HCT116 (cell line): ENCODE measurements at places on chromosomes 5 and 9.
A peak's percentile ranks its signal among the peaks of the same experiment; 100 is the strongest.

- no peak for DNase-seq
Observed at GRCh38 chr5:10665799-10666198, 95.2 kb downstream of the DAP start.

- no peak for DNase-seq
Observed at GRCh38 chr5:172571413-172571812, 69.7 kb upstream of the NEURL1B start.

GRCh38 chr9:125889476-125890419 is 142.6 kb downstream of the PBX3 start:
- DNase-seq = no peak

DNA sequence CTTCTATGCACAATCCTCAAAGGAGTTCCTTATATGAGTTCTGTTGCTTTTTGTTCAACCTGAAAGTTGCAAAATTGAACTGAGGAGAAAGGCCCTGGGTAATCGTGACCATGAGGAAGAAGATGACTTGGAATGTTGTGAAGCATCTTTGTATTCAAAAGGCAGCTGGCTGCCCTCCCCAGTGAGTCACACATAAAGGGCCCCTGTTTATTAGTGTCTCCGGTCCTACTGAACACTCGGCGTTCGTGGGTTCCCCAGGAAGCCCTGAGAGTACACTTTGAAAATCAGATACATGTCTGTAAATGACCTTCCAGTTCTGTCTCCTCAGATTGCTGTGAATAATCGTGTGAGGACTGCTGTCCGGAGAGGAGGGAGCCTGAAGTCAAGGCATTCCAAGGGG is 73.6 kb downstream of the C9orf153 start:
- DNase-seq = no peak

DNA sequence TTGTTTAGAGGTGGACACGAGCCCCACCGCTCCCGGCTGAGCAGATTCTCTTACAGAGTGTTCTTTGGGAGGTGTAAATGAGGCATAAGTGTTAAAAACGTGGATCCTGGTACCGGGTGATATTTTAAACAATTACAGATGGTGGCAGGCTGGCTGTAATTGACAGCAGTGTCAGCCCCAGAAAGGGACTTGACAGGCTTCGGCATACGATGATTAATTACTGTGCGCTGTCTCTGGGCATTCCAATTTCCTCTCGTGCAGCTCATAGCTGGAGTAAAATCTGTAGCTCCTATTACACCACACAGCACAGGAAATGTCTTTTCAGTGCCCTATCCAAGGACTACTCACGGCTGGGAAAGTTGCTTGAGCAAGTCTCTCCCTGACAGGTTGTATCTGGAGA is 305.4 kb upstream of the IRX2 start:
- DNase-seq = no peak

- DNase-seq = no peak
Observed at GRCh38 chr9:20396509-20396908, 225.8 kb downstream of the MLLT3 start.

DNA sequence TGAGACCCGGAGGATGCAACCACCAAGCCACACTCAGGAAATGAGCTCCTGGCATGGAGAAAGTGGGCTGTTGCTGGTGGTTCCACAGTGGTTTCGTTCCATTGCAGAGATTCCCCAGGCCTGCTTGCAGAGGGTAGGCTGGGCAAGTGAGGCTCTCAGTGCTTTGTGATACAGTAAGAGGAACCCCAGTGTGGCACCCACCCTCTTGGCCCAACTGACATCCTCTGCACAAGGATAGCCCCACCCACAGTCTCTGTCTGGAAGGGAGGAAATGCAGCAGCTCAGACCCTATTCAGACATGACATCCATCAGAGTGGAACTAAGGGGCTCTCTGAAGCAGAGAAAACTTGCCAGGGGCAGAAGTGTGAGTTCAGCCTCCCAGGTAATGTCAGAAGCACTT is 69.6 kb upstream of the FSTL4 start:
- DNase-seq = no peak

- DNase-seq = no peak
Observed at GRCh38 chr9:99660191-99660636, 161.5 kb upstream of the NR4A3 start.

DNA sequence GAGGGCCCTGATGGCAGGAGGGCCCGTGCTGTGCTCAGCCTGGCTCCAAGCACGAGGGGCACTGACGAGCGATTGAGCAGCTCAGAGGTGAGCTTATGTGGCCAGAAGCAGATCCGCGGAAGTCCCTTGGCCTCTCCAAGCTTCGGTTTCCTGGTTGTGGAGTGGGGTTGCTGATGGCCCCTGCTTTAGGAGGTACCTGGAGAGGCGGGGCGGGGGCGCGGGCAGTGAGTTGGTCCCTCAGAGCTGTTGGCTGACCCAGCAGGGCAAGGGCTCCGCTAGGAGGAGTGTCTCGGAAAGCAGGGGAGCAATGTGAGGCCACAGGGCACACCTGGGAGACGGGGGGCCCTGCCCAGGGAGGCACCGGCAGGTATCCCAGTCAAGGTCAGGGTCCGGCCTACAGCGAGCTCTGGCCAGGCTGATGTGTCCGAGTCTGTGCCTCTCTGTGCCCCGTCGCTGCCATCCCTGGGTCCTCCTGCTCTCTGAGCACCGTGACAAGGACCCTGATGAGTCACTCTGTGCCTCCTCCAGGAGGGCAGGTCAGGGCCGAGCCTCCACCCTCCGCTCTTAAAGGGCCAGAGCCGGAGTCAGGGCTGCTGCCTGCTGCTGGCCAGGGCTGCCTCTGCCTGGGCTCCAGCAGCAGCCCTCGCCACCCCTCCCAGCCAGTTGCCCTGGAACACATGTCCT is 14.8 kb downstream of the NCS1 start:
- DNase-seq = peak; percentile 71

- no peak for DNase-seq
Observed at GRCh38 chr5:159459132-159459627, 128.9 kb upstream of the IL12B start.

DNA sequence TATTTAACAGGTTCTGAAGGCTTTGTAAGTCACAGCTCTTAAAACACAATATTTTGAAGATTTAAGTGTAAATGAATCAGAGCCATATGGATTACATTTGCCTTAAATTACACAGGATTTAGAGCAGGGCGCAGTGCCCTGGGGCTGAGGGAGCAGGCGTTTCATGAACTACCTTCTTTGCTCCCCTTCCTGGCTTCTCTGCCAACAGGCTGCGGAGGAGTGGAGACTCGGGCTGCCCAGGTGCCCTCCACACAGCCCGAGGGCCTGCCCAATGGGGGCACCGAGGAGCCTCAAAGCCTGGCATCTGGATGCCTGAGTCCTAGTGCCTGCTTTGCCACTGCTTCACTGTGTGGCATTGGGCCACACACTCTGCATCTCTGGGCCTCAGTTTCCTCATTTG is 90.6 kb upstream of the HAND1 start:
- no peak for DNase-seq

DNA sequence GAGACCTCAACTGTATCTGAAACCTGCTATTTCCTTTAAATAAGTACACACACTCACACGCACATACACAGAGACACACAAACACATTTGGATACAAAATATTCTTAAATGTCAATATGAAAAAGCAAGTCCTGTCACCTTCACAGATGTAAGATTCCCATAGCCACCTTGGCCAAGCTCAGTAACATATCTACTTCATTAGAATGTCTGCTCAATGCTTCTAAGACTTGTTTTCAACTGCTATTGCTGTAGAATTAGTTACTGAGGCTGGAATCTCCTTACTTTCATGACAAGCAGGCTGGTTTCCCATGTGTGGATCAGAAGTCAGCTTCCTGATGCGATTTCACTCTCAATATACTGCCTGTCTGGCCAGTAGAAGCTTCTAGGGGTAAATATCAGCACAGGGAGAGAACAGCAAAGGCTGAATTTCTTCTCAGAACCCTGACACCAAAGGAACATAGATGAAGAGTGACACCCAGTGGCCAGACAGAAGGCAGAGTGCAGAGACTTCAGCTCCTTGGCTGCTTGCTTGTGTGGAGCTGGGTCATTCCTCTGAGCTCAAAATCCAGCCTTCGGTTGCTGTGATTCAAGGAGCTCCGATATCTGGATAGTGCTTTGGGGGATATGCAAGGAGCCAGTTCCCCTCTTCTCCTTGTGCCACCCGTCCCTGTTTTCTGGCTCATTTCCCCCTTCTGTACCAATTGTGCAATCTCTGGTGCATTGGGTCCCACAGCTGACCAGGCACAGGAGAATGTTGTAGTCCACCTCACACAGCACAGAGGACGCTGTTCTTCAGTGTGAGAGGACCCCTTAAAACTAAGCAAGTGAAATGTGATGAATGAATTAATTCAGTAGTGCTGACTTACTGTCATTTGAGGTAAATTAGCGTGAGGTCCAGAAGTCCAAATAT is 26.6 kb upstream of the ABLIM3 start:
- DNase-seq = peak; percentile 77

- no peak for DNase-seq
Observed at GRCh38 chr5:76545184-76545583, 78.0 kb downstream of the F2RL2 start.

DNA sequence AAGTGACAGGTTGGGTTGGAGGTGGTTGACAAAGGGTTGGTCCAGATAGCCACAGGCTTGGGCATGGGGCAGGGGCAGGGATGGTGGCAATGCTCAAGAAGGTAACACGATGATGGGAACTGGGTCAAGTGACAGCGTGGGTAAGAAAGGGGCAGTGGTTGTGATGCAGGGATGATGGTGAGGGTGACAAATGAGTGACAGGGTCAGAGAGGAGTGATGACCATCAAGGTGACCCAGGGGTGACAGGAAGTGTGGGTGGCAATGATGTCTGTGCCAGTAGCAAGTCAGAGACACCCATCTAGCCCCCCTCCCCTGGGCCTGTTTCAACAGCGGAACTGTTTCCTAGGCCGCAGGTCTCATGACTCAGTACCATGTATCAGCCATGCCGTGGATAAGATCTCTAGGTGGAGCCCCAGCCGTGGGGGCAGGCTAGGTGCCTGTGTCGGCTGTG is 20.5 kb downstream of the AQP3 start:
- no peak for DNase-seq

- DNase-seq = no peak
Observed at GRCh38 chr5:59333416-59333815, 560.1 kb downstream of the PDE4D start.

DNA sequence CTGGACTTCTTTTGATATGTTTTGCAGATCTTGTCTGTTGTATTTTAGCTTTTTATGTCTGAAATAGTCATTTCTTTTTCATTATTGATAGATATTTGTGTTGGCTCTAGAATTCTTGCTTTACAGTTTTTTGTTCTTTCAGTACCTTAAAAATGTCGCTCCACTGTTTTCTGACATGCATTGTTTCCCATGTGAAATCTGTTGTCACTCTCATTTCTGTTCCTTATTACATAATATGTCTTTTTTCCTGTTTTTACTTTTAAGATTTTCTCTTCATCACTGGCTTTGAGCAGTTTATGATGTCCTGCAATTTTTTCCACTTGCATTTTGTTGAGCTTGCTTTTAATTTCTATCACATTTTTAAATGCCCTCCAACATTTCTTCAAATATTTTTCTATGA is 270.4 kb upstream of the TARS1 start:
- DNase-seq = no peak

DNA sequence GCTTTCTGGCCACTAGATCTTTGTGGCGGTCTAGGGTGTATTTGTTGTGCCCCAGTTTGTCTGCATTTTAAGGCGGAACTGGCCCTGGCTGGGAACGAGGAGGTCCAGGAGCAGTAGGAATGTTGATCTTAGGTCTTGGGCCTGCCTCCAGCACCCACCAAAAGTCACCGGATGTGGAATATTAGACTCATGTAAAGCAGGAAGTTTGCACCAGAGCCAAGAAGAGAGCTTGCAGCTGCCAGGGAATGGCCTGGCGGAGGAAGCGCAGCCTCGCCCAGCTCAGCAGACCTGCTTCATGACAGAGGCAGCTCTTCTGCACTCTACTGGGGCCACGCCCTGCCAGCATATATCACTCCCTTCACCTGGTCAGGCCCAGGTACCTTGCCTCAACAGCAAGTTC is 3.3 kb downstream of the GPX3 start:
- no peak for DNase-seq

DNA sequence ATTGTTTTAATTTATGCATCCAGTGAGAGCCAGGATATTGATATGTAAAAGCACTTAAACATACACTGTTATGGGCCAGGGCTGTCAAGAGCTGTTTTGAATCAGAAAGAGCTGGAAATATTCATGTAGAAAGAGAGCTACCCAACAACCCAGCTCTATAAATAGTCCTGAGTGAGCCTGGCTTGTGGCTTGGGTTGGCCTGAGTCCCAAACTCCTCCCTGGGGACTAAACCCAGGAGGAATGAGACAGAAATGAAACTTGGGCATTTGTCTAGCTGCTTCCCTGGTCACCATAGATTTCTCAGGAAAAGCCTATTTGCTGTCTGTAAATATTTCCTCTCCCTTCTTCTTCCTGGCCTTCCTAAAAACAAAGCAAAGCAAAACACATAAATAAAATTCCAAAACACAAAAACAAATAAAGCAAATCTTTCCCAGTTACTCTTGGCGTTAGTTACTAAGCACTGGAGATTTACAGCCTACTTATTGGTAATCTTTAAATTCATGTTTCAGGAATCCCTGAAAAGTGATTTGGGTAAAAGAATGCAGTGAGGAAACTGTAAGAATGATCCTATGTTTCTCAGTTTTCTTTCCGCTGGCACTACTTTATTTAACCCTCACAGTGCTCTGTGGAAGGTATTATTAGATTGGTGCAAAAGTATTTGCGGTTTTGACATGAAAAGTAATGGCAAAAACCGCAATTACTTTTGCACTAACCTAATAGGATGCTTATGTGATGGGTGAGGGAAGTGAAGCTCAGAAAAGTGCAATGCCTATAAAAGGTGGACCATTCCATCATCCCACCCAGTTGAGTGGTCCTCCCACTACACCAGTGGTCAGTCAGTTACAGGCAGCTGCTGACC is 111.8 kb downstream of the CARTPT start:
- DNase-seq = no peak

DNA sequence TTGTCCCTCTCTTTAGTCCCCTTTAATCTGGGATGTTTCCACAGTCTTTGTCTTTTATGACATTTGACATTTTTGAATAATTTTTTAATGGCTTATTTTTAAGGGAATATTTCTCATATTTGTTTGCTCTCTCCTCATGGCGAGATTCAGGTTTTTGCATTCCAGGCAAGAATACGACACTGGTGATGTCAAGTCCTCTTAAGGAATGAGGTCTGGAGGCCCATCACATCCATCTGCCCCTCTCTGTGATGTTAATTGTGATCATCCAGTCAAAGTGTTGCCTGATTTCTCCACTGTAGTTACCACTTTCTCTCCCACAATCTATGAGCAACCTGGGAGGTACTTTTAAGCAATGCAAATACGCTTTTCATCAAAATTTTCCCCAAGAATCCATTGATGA is 193.2 kb downstream of the MAST4 start:
- DNase-seq = no peak

DNA sequence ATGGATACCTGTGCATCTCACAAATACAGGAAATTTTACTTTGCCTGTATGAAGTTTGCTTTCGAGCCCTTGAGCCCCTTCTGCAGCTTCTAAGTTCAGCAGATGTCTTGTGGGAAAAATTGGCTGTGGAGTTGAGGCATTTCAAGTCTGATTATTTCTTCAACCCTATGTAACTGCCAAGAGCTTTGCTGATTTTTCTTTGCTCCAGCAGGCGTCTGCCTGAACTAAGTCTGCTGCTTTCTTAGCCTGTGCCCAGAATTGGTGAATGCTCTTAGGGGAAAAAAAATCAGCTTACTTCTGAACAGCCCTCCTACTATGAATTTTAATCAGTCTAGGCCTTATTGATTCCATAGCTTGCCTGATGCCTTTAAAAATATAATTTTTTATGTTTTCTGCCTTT is 41.2 kb downstream of the RIC1 start:
- DNase-seq = no peak
